ENCODE measurements at places on chromosomes 2 and 18. TPM values are rescaled to one million over a fixed set of nuclear protein-coding genes. Genes with fewer than 3 reads are reported as not detected.

Gene UGT1A3
- not detected for total RNA-seq

Gene ONECUT2
- total RNA-seq: under 0.01 TPM

Gene IL36B
- total RNA-seq: not detected

Gene HSBP1L1
- 4.4 TPM for total RNA-seq

Gene ARHGAP25
- 3.2 TPM for total RNA-seq

Gene SIX3
- total RNA-seq: not detected

Gene SETBP1
- 7.6 TPM for total RNA-seq

Gene PLB1
- not detected for total RNA-seq

Gene CPS1
- 9.1 TPM for total RNA-seq

Gene SERPINB4
- total RNA-seq: not detected

All from cardiac ventricle fibroblast (primary cell).